ENCODE measurements at places on chromosomes 2 and 18. TPM values are rescaled to one million over a fixed set of nuclear protein-coding genes. Genes with fewer than 3 reads are reported as not detected.

GAL3ST2 gene
- not detected for polyA plus RNA-seq

KRTCAP3 gene
- polyA plus RNA-seq, result 37.4 TPM

SERPINB13 gene
- polyA plus RNA-seq, result 0.20 TPM

HOXD9 gene
- polyA plus RNA-seq, result 0.29 TPM

DNA sequence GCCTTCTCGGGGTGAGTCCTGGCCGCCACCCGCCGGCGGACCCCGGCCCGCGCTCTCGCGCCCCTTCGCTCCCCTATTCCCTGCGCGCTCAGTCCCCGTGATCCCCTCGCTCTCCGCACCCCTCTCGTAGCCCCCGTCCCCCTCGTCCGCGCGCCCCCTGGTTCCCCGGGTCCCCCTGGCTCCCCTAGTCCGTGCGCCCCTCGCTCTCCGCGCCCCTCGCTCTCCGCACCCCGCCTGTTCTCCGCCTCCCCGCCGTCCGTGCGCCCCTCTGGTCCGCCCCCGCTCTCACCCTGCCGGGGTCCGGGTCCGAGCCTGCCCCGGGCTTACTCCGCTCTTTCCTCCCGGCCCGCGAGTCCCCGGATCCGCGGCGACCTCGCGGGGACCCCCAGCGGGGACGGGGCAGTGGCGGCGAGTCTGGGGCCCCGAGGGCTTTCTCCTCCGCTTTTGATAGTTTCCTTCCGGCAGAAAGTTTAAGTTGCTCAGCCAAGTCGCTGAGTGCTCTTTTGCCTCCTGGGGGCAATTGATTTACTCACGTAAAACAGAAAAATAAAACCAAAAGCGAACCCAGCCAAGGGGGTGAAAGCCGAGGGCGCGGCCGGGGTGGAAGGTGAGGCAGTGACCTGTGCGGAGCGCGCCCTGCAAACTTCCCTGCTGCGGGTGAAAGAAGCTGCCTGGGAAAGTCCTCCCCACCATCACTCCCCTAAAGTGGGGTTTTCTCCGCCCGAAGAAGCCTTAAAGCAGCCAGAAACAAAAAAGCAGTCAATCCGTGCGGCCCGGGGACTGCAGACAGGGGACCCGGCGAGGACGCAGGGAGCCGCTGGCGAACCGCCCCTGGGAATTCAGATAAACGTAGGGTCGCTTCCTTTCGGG is 568 bp downstream of the RAB31 start:
- peak; percentile 40 for DNase-seq

DNA sequence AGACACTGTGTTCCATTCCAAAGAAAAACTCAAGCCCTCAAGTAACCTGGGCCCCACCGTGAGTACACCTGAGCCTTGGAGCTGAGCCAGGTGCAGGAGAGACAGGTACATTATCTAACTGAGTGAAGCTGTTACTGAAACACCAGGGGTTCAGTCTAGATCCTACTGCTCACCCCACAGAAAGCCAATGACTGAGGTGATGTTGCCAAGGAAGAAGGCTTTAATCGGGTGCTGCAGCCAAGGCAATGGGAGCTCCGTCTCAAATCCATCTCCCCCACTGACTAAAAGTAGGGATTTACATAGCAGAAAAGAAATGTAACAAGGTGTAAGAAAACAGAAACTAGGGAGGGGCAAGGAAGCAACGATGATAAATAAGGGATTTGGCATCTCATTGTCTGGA is 15.2 kb upstream of the SLC14A1 start:
- no peak for DNase-seq

DNA sequence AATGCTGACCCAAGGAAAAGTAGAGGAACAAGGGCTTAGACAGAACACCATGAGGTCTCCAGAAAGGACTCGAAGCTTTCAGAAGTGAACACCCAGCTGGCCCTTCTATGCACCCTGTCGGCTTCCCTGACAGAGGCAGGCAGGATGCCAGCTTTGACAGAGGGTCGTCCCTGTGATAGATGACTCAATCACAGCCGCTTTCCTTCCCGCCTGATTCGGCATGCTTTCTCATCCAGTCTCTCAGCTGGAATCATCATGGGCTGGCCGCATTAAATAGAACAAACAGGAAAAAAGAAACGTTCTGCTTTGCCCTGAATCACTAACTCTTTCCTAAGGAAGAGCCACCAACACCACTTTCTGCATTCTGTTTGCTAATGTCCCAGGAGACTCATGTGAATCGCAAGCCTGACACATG is 140.3 kb upstream of the RAB12 start:
- peak; percentile 78 for DNase-seq

DNA sequence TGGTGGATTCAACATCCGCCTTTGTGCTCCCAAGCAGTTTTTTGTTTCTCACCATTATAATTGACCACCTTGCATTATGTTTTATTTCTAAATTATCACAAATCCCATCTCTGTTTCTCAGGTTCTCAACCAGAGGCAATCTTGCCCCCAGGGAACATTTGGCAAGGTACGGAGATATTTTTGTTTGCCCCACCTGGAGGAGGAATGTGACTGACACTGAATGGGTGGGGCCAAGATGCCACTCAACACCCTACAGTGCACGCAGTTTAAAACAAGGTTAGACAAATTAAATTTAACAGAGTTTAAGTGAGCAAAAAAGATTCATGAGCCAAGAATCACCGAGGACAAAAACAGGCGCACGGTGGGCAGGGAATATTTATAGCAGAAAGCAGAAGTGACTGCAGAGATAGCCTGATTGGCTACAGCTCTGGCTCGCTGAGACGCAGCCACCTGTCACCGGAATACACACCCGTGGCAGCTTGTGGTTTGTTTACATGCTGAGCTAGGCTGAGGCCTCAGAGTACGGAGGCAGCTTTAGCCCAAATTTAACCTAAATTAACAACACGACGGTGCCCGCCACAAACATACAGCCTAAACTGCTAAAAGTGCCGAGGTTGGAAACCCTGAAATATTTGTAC is 150.0 kb upstream of the ALKAL2 start:
- no peak for DNase-seq

- no peak for DNase-seq
Observed at GRCh38 chr2:161059388-161059787, 100.8 kb upstream of the TANK start.

DNA sequence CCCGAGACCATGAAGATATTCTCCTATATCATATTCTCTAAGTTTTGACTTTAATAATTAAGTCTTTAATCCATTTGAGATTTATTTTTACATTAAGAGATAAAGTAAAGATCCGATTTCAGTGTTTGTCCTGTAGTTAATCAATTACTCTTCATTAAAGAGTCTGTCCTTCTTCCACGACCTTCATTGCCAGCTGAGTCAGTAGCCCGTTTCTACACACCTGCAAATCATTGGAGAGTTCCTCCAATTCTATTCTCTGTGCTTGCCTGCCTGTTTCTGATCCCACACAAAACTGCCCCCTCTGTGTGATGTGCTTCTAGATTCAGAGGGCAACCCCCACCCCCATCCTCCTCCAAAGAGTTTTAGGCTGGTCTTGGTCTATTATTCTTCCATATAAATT is 119.2 kb downstream of the KCNF1 start:
- no peak for DNase-seq

DNA sequence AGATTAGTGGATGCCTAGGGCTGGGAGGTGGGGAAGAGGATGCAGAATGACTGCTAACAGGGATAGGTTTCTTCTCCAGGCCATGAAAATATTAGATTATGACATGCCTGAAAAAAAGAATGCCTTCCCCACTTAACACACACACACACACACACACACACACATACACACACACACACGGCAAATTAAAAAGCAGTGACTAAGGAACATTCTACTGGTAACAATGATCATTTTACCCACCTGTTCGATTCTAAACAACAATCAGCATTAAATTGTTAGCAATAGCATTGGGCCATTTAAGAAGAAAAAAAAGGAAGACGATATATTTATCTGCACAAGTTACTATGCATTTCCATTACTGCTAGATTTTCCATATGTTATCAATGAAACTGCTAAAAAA is 10.8 kb downstream of the CACNB4 start:
- no peak for DNase-seq

DNA sequence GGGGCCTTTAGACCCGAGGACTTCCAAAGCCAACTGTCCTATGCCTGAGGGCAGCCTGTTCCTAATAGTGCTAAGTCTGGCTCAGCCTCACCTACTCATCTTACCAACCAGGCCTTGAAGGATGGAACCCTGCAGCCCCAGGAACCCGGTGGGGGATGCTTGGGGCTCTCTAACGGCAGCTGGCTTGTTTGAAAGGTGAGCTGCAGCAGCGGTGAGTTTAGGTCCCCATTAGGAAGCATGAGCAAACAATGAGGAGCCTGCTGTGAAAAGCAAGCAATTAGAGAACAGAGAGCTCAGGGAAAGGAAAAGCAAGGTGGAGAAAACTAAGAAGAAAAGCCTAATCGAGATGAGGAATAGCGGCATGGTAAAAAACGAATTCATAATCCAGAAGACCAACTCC is 39.9 kb downstream of the SP110 start:
- no peak for DNase-seq

- no peak for DNase-seq
Observed at GRCh38 chr18:6595666-6596065, 133.8 kb upstream of the ARHGAP28 start.

DNA sequence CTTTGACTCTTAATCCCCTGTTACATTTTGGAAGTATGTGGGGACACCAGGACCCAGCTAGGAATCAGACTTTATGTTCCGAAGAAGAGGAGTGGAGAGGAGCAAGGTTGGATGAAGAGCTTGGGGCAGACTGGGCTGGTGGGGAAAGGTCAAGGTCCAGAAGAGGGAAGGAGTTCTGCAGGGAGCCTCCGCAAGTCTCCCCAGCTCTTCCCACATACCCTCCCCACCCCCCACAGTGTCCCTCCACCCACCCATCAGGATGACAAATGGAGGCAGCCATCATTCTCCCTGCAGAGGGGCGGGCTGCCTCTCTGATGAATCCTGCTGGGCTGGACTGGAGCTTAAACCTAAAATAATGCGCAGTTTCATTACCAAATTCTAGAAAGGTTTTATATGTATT is 77.2 kb downstream of the ACKR3 start:
- no peak for DNase-seq

DNA sequence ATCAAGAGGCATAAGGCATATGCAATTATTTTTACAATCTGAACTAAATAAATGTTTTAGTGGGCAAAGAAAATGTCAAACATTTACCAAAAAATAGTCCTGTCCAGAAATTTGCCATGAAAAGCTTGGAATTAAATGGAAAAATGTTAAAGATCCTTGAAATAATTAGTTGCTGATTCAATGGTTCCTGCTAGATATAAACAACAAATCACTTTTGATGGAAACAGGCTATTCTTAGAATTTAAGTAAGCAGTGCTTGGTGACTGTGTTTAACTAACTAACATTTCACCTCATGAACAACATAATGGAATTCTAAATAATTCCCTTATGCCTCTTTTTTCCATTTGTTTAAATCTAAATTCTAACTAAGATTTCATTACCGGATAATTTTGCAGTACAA is 3.9 kb downstream of the RND3 start:
- DNase-seq, result no peak

DNA sequence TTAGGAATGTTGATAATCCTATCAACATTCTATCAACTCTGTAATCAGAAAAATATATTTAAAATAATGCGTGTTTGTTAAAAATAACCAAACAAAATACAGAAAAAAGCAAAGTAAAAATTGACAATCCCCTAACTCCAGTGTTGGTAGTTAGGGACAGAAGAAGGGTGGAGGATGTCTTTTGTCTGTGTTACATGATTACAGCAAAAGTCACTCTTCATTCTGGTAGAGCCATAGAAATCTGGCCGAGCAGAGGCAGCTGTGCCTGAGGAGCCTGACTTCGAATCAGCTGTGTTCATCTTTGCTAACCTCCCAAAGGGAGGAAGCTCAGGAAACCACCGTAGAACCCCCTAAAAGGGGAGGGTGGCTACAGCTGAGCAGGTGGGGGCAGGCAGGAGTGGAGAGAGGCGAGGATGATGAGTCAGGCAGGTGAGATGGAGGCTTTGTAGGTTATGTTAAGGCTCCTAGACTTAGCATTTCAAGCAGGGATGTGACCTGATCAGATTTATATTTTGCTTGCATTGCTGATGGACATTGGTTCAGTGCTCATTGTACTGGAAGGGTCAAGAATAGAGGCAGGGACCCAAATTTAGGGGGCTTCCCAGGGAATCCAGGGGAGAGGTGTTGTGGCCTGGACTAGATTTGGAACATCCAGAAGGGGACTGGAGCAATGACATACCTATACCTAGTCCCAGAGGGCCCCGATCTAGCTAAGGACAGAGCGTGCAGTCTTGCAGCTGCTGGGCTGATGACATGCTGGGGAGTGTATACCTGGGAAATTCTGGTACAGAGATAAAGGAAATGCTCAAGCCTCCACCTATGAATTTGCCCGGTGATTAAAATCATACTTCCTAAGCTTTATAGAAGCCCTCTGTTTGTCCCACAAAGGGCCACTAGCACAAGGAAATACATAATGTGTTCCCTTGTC is 95.7 kb downstream of the NEDD4L start:
- peak; percentile 68 for DNase-seq

DNA sequence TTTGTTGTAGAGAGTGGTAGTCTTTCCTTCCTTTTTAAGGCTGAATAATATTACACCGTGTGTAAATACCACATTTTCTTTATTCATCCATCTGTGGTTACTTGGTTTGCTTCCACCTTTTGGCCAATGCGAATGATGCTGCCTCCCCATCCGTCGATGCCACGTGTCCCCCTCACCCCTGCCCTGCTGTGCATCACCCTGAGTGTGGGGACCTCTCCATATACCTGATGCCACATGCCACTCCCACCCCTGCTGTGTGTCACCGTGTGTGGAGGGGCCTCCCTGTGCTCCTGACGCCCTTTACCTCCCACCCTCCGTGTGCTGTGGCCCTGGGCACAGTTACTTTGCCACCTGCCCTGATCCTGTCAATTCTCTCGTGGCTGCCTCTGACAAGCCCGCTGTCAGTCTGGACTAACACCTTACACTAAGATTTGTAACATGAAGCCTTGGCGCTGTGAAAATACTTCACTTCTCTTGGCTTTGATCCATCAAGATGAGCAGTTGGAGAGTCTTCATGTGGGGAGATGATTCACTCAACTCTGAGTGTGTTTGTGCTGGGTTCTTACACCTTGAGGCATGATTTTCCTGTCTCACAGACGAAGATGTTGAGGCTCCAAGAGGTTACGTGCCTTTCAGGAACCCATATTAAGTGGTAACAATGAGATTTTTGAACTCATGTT is 234.0 kb downstream of the ZNF407 start:
- no peak for DNase-seq

DNA sequence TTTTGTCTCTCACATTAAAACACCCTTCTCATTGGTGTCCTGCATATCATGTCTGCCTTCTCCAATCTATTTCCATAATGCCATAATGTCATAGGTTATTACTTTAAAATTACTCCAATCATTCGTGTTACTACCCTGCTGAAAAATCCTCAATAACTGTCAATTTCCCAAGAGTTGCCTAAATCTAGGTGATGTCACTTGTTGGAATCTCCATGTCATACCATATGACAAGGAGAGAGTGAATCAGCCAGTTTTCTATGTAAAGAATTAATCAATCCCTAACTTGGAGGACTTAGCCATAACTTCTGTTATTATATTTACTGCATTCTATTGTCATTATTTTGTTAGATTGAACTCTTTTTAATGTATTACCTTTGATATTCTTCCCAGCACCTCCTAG is 62.5 kb downstream of the PHLPP1 start:
- DNase-seq, result no peak

DNA sequence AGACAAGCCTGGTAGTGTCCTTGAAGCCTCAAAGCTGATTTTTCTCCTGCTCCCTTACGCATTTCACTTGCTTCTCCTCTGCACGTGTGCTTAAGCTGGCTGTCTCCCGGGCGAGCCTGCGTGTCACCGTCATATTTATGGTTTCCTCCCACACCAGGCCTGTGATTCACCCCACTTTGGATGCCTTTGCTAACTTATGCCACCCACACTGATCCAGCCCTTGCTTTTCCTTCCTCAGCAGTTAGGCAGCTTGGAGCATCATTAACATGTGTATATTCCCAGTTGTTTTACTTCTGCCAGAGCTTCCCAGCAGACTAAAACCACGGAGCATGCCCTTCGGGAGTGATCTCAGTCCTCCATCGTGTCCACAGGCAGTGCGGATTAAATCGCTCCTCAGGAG is 2.2 kb downstream of the ST3GAL5 start:
- no peak for DNase-seq
